Activated CD4-positive, alpha-beta T cell treated with anti-CD3 and anti-CD28 coated beads, Interleukin-2, amount 50 U/mL, for 48 hours (primary cell): ENCODE measurements at places on chromosomes 2 and 18.
A peak's percentile ranks its signal among the peaks of the same experiment; 100 is the strongest.

- DNase-seq, result no peak
Observed at GRCh38 chr2:220296174-220296573, 668.7 kb downstream of the SLC4A3 start.

GRCh38 chr18:76493213-76494161 lies 1.6 kb downstream of the ZNF516 start:
- peak; percentile 30 for DNase-seq

DNA sequence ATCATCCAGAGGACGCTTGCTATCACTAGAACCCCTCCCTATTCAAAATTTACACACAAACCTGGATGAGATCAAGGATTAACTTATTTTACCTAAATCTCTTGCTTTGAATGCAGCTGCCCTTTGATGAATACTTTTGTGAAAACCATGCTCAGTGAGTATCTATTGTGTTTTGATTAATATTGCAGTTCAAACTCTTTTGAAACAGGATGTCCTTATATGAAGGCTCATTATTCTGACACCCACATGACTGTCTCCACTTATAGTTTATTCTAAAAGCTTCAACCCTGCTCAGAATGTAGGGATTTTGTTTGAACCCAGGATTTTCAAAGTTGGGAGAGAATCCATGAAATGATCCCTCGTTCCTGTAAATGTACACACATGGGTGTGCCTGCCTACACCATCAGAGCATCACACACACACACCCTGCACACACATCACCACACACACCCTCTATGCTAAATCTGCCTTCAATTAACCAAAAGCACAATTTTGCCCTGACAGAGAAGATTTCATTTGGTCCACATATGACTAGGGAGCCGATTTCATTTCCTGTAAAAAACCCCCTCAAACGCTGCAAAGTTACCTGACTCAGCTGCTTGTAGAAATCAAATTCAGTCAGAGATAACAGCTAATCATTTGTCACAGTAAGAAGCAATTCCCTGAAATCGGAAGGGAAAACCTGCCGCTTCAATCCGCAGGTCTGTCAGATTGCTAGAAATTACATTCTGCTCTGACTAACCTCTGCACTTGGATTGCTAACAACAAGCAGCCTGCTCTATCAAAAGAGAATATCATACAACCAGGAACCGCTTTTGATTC lies 65.2 kb downstream of the ZEB2 start:
- DNase-seq, result no peak

DNA sequence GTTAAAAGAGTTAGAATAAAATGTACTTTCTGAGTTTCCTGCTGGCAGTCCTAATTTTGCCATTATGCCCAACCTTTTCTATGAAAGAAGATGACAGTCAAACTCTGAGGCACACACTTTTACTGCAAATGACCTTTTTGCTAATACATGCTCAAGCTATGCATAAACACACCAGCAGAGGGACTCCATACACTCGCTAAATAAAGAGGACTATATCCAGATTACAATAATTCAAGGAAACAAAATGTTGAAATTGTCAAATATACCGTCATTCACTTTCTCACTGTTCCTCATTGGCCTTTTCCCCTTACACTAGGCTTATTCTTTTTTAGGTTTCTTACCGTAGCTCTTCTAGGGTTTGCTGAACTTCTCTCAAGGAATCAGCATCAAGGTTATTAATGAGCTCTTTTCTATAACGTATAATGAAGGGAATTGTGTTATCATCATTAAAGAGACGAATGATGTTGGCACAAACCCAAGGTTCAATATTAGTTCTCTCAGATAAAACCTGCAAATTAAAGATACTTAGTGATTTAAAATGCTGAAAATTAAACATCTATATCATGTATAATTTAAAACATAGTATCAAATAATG lies 25.7 kb downstream of the SRBD1 start:
- no peak for DNase-seq

DNA sequence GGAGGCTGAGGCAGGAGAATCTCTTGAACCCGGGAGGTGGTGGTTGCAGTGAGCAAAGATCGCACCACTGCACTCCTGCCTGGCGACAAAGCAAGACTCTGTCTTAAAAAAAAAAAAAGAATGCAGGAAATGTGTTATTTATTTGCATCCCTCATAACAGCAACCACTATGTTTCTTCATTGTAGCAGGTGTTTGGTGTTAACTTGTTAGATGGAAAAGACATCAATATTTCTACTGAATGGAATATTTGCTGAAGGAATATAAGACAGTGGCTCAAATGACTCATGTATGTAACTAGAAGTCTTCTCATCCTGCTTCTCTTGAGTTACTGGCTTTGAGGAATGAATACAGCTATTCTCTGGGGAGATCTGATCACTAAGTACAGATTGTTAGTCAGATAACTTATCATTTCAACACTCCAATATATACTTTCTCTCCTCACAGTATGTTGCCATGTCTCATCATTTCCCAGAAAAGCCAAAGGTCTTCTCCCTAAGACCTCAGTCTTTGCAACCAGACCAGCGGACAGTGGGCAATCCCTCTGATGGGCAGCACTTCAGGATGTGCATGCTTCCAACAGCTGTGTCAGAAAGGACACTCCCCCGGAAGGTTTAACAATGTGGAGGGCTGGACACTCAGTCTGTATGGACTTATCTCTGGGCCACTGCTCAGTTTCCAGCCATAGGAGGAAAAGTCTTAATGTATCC lies 104.4 kb upstream of the STK17B start:
- no peak for DNase-seq

GRCh38 chr2:36820942-36821605 lies 124.6 kb downstream of the VIT start:
- no peak for DNase-seq

DNA sequence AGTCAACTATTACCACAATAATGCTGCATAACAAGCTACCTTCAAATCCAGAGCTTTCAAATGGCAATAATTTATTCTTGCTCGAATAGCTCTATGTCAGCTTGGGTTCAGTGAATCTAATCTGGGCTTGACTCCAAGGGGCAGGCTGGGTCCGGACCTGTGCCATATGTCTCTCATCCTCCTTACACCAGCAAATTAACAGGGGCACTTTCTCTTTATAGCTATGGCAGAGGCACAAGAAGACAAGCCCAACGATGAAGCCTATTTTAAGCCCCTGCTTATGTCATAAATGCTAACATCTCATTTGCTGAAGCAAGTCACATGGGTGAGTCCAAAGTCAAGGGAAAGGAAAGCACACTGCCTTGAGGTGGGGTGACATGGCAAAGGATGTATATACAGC lies 13.3 kb upstream of the ZNF521 start:
- no peak for DNase-seq

- peak; percentile 94 for DNase-seq
Observed at GRCh38 chr2:135741395-135742324, at the start of gene UBXN4. TSS of gene UBXN4 (plus strand) at chr2:135741855. CDS start at chr2:135741930, 75 bp downstream.
